ENCODE measurements at places on chromosomes 2 and 18.
A peak's percentile ranks its signal among the peaks of the same experiment; 100 is the strongest.

GRCh38 chr2:85577386-85578242 lies at the start of gene VAMP8:
TSS of gene VAMP8 (plus strand) at chr2:85577586. CDS start at chr2:85577647, 61 bp downstream.
- peak; percentile 16 for DNase-seq

DNA sequence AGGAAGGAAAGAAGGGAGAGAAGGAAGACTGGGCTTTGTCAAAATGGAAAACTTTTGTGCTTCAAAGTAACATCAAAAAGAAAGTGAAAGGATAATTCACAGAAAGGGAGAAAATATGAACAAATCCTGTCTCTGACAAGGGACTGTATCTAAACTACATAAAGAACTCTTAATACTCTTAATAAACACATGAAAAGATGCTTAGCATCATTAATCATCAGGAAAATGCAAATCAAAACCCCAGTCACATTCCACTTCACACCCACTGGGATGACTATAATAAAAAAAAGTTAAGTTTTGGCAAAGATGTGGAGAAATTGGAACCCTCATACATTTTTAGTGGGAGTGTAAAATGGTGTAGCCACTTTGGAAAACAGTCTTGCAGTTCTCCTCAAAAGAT lies 11.8 kb upstream of the ZFP36L2 start:
- DNase-seq = no peak

DNA sequence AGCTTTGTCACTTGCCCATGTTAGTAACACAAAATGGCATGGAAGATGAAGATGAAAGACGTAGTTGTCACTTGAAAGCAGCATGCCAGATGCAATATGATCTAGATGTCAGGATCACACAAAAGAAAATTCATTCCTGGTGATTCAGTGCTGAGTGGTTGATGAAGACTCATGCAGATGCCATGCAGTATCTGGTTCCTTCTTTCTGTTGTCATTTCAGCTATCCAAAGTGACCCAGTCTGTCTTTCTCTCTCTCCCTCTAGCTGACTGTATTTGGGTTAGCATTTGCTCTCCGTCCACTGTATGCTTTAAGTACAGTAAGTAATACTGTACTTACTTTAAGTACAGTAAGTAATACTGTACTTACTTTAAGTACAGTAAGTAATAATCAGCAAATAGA lies 50.4 kb downstream of the TTN start:
- DNase-seq = no peak

DNA sequence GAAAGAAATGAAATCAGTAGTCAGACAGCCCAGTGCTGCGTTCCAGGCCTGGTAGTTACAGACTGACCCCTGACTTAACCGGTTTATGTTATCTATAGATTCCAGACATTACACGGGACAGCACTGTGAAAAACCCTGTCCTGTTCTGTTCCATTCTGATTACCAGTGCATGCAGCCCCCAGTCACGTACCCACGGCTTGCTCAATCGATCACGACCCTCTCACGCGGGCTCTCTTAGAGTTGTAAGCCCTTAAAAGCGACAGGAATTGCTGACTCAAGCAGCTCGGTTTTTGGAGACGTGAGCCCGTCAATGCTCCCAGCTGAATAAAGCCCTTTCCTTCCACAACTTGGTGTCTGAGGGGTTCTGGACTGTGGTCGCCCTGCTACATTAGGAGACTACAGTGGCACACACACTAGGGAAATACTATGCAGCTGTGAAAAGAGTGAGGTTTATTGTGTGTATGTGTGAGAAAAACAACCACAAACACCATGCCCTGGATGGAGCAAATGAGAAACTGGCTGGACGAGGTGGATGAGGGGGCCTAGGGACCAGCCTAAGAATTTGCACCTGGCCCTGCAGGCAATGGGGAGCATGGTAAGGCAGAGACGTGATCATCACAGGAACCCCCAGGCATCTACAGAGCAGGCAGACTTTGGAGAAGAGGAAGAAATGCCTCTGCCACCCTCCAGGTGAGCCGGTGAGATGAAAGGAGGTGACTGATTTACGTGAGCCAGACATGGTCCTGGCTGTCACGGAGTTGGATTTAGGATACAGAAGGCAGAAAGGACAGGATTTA lies 49.1 kb upstream of the SEMA4C start:
- no peak for DNase-seq

- no peak for DNase-seq
Observed at GRCh38 chr18:63928331-63928730, 20.6 kb downstream of the SERPINB10 start.

DNA sequence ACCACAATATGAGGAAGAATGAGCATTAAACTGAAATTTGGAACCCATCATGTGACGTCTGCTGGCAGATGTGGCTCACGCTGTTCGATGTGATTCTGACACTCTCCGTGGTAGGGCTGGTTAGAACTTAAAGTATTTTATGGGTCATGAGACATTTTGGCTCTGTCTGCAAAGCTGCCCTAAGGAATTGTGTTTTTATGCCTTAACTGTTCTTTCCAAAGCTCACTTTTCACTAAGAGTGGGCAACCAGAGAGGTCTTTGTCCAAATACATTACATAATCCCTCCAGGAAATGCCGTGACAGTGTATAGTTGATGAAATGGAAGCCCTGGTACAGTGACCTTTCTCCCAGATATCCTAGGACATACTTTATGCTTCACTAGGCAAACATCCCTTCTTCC lies 119.1 kb downstream of the AQP4 start:
- DNase-seq = no peak

- DNase-seq = no peak
Observed at GRCh38 chr18:64032312-64032711, 62.4 kb downstream of the SERPINB8 start.

DNA sequence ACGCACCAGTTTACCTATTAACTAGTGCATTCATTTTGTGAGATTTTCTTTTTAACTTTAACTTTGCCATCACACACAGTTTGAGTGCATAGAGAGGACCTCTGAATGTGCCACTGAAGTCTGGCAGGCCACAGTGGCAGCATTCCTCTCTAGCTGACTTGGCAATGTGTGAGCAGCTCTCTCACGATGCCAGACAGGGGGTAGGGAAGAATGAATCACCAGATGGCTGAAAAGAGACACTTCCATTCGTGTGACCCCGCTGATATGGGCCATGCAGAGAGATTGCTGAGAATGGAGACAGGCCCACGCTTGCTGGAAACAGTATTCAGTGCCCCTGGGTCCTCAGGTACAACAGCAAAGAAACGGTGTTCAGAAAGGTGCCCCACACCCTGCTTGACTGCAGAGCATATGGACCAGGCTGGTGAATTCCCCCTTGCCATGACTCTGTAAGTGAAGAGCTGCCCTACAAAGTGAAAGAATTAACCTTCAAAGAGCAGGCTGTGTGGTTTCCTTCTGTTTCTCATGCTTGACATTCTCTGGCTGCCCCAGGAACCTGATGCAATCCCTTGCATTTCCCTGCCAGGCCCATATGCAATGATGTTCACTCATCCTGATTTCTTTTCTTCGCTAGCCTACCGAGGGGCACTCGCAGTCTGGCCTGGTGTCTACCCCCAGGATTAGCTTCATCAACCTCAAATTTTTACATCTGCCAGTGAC lies 236.1 kb downstream of the CDH20 start:
- no peak for DNase-seq

DNA sequence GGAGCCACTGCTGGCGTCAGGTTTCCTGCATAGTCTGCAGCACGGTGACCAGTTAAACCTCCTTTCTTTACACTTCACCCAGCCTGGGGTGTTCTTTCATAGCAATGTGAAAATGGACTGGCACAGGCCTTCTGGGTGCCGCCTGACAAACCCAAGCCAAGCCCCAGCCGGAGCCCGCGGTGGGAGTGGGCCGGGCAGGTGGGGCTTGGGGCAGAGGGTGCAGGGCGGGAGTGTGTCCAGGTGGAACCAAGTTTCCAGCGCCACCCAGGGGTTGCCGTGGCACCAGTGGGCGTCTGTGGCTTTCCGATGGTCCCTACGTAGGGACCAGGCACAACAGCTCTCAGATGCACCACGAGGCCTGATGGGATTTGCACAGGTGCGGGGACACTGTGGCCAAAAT lies 75.8 kb downstream of the RTP5 start:
- no peak for DNase-seq

- DNase-seq = no peak
Observed at GRCh38 chr2:78992451-78992806, 33.1 kb upstream of the REG3G start.

DNA sequence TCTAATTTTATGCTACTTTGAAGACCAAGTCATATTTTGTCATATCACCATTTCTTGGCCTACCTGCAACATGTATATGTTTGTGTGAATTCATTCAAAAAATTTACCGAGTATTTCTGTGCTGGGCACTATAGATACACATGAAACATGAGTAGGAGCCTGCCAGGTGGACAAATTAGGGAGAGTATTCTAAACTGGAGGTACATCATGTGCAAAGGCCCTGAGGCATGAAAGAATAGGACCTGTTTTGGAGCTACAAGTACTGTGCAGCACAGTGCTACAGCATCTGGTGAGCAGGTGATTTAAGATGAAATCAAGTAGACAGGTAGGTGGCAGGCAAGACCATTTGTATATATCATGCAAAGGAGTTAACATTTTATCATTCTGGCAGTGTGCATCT lies 152.9 kb downstream of the MYO3B start:
- no peak for DNase-seq

DNA sequence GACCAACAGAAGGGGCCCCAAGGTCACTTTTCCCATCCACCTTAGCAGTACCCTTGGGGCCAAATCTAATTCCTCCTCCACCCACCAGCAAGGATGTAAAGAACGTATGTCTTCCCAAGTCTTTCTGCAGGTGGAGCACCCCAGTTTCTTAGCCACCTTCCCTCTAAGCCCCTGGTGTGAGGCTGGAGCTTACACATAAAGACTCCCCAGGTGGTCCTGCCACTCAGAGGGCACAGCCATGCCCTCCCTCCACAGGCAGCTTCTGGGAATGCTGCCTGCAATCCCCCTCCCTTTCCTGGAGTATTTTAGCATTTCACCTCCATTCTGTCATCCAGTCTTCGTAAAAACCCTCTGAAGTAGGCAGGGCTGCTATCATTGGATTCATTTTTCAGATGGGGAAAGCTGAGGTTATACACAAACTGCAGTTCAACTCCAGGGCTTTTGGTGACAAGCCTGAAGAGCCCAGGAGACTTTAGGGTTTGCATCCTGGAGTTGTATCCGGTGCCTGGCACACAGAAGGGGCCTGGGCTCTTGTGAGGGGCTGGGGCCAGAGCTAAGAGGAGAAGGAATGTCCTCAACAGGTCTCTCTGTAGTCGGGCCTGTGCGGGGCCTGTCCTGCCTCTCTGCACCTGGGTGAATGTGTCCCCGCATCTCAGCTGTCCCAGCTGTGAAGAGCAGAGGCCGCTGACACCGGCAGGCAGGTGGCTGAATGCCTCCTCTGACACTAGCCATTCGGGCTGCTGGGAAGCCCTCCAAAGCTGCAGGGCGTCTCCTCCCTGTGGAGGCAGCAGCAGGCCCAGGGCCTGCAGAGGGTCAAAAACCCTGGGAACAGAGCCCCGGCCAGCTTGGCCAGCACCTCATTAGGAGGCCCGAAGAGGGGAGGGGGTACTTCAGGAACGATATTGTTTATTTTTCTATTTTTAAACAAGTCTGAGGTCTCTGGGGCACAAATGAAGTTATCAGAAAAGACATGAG lies 27.6 kb downstream of the CIB4 start:
- DNase-seq = no peak

DNA sequence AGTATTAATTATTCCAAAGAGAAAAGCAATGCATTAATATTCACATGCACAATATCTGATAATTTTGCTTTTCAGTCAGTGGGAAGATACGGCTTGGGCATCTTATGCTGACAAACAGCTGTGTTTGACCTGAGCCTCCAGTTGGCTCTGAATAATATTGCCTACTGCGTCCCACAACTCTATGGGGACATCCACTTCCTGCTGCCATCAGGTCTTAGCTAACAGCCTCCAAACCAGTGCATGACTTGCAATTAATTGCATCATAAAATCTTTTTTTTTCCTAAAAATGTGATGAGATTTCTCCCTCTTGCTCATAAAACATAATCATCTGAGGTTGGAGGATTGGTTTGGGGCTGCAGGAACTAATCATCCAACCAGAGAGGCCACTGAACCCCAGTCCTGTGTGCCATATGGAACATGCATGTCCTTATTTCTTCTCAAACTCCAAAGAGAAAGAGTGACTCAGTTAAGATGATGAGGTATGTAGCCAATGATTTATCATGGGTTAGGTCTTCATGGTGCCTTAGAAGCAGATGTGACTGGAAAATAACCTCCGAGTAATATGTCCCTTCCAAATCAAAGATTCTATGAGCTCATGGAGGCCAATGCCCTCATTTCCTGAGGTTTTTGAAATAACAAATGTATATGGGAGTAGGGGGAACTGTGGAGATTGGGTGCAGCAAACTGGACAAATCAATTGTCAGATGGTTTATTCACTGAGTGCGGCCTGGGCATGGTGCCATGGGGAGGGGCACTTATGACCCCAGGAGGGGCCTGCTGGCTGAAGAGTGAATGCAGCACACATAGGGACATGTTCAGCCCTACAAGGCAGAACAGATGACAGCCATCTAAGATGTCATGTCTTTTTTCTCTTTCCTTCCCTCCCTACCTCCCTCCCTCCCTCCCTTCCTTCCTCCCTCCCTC lies 39.4 kb downstream of the EDAR start:
- DNase-seq = no peak

GRCh38 chr2:179237209-179237946 lies 27.3 kb downstream of the SESTD1 start:
- no peak for DNase-seq

GRCh38 chr2:113225263-113226259 lies 51.8 kb downstream of the PSD4 start:
- no peak for DNase-seq

GRCh38 chr18:37567061-37567993 lies 1.7 kb upstream of the CELF4 start:
- no peak for DNase-seq

DNA sequence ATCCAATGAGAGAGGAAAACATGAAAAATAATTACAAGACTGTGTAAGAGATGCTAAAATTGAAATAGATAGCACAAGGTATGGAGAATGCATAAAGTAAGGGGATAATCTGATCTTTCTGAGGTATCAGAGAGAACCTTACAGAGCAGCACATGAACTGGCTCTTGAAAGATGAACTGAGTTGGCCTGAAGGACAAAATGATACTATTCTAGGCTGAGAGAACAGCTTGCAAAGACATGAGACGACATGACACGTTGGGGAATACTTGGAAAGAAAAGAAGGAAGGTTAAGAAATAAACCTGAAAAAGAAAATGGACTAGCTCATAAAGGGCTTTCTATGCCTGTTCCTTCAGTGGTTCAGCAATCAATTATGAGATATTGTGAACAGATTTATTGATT lies 152.7 kb upstream of the MYO3B start:
- DNase-seq = no peak
